ENCODE measurements at places on chromosomes 16 and 17.

DNA sequence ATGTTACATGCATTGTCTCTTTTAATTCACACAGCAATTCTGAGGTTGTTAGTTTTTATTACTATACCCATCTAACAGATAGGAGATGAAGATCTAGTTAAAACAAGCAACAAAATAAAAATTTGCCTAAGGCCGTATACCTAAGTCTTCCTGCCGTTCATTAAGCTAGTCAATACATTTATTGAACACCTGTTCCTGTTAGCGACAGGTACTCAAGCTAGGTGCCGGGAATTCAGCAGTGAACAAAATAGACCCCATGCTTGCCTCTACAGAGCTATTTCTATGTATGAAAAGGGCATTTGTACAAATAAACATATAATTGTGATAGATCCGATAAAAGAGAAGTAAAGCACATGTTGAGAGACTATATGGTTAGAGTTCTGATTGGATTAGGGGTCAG is 3.4 kb upstream of the VPS53 start:
- DNase-seq, result no peak

DNA sequence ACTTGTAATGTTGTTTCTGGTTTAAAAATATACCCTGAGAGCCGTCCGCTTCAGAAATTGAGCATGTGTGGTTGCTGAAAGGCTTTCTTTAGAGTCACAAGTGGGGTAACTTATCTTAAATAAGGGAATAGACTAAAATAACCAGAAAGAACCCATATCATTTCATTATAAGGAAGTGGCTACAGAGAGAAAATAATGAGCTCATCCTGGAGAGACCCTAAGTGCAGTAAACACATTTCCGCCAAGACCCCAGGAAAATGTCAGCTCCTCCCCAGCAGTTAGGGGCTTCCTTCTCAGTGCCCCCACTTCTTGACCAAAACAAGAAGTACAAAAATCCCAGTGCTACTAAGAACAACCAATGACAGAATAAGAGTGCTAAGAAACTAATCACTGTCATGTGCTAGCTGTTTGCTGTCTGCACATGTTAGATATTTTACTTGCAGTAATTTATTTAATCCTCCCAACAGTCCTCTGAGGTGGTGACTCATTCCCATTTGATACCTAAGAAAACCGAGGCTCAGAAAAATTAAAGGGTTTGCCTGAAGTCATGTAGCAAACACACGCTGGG is 83.5 kb downstream of the CDYL2 start:
- no peak for DNase-seq

DNA sequence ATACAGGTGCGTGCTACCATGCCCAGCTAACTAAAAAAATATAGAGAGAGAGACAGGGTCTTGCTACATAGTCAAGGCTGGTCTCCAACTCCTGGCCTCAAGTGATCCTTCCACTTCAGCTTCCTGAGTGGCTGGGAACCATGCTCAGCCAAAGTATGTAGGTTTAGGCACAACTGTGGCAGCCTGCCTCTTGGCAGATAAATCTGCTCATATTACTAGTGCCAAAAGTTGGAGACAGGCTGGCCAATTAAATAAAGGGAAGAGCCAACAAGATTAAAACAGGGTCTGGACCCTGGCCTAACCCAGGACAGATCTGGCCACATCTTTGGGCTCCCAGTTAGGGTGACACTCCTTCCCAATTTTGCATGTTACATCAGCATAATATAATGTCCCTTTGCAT is 151.7 kb downstream of the CBLN1 start:
- DNase-seq, result no peak

DNA sequence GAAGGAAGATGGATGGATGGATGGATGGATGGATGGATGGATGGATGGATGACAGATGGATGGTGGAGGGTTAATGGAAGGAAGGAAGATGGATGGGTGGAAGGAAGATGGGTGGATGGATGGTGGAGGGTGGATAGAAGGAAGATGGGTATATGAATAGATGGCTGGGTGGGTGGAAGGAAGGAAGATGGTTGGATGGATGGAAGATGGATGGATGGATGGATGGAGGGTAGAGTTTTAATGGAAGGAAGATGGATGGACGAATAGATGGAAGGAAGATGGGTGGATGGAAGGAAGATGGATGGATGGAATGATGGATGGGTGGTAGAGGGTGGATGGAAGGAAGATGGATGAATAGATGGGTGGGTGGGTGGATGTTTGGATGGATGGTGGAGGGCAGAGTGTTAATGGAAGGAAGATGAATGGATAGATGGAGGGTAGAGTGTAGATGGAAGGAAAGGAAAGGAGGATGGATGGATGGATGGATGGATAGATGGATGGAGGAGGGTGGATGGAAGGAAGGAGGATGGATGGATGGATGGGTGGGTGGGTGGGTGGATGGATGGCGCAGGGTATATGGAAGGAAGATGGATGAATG is 22.1 kb downstream of the MLYCD start:
- DNase-seq, result no peak

DNA sequence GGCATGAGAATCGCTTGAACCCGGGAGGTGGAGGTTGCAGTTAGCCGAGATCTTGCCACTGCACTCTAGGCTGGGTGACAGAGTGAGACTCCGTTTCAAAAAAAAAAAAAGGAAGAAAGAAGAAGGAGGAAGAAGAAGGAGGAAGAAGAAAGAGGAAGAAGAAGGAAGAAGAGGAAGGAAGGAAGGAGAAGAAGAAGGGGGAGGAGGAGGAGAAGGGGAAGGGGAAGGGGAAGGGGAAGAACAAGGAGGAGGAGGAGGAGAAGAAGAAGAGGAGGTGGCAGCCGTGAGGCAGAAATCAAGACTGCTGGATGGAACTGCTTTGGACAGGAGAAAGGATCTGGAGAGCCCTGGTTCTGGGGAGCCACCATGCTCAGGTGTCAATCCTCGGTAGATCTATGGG is 29.7 kb upstream of the PEMT start:
- no peak for DNase-seq

GRCh38 chr16:83882163-83882885 is 16.6 kb upstream of the MLYCD start:
- no peak for DNase-seq

DNA sequence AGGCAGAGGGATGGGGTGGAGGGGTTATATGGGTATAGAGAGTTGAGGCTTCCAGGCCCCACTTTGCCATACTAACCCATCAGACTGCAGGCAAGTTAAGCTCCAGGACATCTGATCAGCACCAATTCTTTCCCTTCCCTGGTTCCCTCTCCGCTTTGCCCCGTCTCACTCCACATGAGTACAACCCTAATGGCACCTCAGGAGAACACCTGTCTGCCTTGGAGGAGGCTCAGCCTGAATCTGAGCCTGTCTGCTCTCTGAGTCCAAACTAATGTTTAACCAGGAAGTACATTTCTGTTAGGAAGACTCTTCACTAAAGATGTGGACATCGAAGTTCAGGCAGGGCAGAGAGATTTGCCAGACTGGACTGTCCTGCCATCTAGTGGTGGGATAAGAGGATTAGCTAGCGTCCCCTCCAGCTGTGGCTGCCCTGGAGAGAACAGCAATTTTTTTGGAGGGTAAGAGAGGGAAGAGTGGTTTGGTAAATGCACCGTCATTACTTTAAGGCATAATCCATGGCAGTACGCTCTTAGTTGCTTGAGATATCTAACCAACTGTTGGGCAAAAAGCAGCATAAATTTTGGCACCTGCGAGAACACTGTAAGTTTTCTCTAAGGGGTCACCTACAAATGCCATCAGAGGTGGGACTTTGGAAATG is 29.2 kb upstream of the LRRC75A start:
- peak; percentile 26 for DNase-seq

GRCh38 chr16:84823484-84823883 is 3.7 kb downstream of the CRISPLD2 start:
- no peak for DNase-seq

DNA sequence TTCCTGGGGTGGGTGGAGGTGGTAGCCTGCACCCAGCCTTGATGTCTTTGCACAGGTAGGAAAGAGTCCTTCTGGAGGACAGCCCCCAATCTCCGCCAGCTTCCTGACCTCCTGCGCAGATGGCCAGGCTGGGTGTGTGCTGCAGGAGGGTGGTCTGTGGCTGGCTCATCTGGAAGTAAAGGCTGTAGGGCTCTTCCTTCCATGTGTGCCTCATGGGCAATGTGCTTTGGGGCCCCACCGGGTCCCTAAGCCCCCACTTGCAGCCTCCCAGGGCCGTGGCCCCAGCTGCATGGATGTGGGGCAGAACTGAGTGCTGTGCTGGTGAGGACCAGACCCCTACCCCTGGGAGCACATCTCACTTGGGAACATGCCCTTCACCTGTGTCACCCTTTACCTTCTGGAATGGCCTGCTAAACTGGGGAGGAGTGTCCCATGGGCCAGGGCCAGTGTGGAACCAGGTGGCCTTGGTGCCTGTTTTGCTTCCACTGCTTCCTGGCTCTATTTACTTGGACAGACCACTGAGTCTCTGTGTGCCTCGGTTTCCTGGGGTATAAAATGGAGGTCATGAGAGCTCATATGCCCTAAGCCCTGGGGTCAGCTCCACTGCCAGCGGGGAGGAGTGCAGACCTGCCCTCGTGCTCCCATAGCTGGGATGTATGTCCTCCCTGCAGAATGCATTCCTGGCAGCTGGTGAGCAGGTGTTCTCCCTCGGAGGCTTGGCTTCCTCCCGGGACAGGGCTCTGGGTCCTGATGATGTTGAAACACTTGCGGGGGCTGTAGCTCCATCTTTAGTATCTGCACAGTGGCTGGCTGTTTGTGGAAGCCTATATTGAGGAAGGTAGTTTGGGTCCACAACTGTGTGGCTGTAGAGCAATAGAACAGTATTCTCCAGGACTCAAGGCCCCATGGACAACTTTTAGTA is 18.0 kb downstream of the MPRIP start:
- no peak for DNase-seq

- DNase-seq, result no peak
These were observed 13.5 kb downstream of the CA4 start for GRCh38 chr17:60163108-60163784.

DNA sequence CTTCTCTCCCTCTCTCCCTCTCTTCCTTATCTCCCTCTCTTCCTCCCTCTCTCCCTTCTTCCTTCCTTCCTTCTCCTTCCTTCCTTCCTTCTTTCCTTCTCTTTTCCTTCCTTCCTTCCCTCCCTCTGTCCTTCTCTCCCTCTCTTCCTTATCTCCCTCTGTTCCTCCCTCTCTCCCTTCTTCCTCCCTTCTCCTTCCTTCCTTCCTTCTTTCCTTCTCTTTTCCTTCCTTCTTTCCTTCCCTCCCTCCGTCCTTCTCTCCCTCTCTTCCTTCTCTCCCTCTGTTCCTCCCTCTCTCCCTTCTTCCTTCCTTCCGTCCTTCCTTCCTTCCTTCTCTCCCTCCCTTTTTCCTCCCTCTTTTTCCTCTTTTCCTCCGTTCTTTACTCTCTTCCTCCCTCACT is 38.6 kb downstream of the HS3ST4 start:
- DNase-seq, result no peak

- DNase-seq, result no peak
These were observed 135.0 kb downstream of the GSG1L start for GRCh38 chr16:27928542-27928941.
